ENCODE measurements at places on chromosomes 2 and 18. TPM values are rescaled to one million over a fixed set of nuclear protein-coding genes. Genes with fewer than 3 reads are reported as not detected.

DNA sequence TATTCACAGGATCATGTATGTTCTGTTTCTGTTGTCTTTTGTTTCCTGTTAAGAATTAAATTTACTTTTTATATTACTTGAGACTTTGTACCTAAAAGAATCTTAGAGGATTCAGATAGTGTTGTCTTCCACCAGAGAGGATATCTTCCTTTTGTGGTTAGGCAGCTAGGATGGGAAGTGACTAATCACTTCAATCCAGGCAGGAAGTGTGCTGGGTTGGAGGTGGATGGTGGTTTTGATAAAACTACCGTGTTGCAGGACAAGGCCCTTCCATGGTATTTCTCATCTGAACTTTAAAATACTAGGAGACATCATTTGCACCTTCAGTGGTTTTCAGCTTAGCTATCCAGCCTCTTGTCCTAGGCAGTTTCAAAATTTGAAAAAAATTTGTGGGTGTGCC lies 728.6 kb upstream of the CDH2 start:
- no peak for DNase-seq

DNA sequence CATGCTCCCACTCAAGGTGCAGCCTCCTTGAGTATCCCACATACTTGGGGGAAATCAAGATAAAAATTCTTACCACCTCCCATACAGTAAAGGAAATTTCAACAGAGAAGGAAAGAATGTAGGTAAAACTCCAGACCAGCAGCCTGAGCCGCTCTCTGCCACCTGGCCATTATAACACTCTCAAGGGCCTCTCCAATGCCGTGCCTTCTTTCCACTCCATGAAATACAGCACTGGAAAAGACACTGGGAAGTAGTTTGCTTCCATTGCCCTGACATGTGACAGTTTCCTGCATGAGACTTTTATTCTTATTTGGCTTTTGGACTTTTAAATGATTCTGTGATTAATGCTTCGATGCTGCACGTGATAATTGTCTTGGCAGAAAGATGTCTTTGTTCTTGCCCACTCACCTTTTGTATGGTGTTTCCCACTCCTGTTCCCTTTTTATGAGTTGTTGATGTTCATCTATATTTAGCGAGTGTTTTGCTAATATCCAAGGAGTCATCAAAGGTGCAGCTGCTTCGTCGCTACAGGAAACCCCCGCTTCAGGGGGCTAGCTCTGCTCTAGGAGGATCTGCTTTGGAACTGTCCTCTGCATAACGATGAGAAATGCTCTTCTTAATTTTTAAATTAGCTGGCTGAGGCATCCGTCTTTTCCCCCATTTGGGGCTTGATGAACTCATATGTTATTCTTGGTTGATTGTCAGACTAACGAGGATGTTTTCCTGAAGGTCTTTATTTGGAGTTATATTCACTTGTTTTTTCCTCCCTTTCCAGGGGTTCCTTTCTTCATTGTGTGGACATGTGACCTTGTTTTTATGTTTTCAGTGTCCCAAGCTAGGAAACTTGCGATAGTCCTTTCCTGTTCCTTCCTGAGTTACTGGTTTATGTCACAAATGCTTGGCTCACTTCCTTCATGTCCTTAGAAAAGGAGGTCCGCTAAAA lies 179.4 kb downstream of the TXNL1 start:
- DNase-seq = no peak

DNA sequence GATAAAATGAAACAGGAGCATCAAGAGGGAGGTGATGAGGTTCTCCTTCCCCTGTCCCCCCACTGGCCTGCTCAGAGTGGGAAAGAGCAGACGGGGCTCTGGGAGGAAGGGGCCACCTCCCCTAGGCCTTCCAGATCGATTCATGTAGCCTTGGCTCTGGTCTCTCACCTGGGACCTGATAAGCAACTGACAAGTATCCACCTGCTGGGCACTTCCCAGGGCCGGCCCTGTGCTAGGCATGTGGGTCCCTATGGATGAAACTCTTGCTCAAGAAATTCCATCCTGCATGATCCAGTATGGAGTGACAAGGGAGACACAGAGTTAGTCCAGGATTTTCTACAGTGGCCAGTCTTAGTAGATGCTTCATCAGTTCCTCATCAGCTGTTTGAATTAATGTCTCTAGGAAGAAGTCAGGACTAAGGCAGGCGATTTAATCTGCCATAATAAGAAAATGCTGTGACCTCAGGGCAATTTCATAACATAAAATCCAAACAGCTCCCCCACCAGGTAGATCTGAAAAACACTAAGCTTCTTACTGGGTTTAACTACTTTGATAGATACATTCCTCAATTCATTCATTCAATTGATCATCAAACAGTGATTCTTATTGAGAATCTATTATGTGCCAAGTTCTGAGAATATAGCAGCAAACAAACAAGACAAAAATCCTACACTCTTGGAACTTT lies 44.7 kb upstream of the ZFP36L2 start:
- DNase-seq = no peak

DNA sequence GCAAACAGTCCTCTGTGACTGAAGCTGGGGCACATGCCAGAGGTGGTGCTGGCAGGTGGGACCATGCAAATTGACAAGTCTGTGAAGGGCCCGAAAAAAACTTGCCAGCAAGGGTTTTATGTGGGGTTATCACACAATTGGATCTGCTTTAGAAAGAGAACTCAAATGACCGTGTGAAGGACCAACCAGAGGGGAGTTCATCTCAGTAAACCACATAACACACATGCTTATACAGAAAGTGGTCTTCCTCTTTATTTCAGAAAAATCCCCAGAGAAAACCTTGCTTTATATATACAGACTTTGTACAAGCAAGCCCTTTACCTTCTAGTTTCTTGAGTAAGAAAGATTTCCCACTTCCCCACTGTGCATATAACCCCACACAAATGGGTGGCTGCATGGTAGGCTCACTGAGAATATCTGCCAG lies 46.7 kb downstream of the KIDINS220 start:
- DNase-seq = no peak

Gene EVA1A
- total RNA-seq = 281 TPM

Gene IL36G
- total RNA-seq = not detected
